ENCODE measurements at places on chromosomes 2 and 18.

GRCh38 chr2:151682459-151683003 is 51.7 kb downstream of the NEB start:
- no peak for DNase-seq

DNA sequence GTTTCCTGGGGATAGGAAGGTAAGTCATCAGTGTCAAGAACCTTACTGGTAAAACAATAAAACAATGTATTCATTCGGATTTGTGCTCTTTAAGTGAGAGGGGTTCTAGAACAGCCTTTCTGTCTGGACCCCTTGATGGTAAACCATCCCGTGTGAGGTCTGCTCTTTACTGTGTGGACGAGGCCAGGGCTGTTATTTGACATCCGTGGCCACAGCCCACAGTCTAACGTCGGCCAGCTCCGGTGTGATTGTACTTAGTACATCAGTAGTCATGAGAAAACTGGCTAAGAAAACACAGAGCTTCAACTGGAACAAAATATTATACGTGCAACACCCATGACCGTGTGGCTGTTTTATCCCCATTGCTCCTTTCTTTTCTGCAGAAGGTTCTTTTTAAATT is 62.0 kb downstream of the SLC35F5 start:
- no peak for DNase-seq

DNA sequence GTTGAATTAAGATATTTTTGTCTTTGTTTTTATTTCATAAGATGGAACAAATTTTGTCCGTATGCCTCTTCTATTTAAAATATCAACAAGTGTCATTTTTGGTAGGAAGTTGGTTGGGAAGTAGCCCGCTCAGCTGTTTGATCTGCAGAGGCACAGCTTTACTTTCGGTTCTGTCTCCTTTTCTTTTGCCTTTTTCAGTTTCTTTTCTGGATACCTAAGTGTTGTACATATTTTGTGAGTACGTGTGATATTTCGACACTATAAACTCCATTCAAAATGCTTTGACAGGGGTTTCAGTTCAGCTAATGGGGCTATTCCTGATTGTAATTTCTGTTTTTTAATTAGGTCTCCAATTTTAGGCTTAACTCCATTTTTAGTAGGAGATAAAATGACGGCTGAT is 1785.0 kb upstream of the LRRTM1 start:
- DNase-seq = no peak

- DNase-seq = no peak
These were observed 594.2 kb upstream of the NXPH2 start for GRCh38 chr2:139374296-139374850.

DNA sequence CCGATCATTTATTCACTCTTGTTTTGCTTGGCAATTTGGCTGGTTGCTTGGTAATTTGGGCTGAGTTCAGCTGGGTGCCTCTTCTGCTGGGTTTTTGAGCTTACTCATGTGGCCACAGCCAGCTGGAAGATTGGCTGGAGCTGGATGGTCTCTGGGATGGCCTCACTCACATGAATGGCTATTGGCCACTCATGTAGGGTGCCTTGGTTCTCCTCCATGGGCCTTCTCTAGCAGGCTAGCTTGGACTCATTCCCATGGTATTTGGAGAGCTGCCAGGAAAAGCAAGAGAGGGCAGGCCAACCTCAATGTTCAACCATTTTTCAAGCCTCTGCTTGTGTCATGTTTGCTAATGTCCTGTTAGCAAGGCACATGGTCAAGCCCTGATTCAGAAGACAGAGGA is 16.9 kb downstream of the ZAP70 start:
- no peak for DNase-seq

DNA sequence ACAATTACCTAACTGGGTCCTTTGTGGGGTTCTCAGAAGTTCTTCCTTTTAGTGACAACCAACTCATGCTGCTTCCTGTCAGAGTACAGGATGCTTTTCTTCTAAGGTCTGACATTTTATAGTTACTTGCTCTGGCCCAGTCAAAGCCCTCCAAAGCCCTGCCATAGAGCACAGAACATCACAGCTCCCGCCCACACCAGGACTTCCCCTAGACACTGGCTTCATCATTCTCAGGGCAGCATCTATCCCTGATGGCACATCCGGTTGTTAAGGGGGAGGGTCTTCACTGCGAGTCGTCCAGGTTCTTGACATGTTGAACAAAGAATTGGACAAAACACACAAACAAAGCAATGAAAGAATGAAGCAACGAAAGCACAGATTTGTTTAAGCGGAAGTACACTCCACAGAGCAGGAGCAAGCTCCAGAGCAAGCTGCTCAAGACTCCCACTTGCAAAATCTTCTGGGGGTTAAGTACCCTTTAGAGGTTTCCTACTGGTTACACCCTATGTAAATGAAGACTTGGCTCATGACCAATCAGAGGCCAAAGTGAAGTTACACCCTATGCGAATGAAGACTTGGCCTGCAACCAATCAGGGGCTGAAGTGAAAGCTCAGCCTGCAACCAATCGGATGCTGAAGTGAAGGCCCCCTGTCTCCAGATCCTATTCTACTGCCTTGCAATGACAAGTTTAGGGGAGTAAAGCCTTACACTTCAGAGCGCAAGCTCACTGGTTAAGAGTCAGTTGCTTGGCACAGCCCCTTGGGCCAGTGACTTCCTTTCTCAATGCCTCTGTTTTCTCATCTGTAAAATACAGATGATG is 79.0 kb downstream of the HDAC4 start:
- DNase-seq = no peak

DNA sequence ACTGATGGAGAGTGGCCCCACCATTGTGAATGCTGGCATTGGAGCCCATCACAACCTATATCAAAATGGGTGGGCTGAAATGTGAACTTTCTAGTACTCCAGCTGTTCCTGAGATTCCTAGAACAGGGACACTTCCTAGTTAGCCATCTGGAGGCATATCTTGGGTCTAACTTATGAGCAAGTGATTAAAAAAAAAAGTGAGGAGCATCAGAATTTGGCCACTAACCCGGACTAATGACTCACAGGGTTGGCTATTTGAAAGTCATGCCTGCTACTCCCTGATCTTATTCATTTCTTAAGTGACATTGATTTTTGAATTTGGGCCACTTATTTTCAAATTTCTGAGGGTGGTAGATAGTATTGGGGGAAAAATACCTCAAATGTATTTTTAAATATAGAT is 216.6 kb downstream of the HRH4 start:
- no peak for DNase-seq
